Inflammatory macrophage treated with lipopolysaccharide for 4 hours (primary cell): ENCODE measurements at places on chromosomes 2 and 18.

- DNase-seq, result no peak
These were observed 354.0 kb downstream of the LRRTM1 start for GRCh38 chr2:79950526-79950925.

DNA sequence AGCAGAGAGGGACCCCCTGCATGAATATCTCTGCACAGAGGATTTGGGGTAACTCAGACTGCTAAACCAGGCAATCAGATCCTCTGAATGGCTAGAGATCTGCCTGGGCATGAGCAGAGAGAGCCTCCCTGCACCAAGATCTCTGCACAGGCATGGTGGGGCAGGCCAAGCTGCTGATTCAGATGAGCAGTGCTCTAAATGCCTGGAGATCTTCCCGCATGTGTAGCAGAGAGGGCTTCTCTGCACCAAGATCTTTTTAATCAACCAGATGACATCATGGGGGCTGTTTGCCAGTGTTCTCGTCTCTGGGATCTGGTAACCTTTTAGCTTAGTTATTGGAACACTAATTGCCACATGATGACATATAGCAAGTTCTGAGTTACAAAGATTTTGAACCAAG lies 301.3 kb upstream of the GALNT5 start:
- DNase-seq, result no peak

DNA sequence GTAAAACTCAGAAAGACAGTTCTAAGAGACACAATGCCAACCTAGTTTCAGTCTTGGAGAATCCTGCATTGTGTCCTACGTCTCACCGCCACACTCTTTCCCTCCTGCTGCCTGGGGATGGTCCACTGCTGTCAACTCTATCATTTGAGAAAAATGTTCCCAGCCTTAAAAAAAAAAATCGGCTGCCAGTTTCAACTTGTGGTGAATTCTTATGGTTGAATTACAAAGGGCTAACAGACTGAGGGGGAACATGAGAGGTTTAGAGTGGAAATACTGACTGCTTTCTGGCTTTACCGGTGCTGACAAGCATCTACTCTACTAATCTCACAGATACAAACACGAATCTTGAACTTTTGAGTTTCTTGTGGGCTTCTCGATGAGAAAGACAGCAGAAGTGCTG lies 74.0 kb downstream of the NAB1 start:
- no peak for DNase-seq

DNA sequence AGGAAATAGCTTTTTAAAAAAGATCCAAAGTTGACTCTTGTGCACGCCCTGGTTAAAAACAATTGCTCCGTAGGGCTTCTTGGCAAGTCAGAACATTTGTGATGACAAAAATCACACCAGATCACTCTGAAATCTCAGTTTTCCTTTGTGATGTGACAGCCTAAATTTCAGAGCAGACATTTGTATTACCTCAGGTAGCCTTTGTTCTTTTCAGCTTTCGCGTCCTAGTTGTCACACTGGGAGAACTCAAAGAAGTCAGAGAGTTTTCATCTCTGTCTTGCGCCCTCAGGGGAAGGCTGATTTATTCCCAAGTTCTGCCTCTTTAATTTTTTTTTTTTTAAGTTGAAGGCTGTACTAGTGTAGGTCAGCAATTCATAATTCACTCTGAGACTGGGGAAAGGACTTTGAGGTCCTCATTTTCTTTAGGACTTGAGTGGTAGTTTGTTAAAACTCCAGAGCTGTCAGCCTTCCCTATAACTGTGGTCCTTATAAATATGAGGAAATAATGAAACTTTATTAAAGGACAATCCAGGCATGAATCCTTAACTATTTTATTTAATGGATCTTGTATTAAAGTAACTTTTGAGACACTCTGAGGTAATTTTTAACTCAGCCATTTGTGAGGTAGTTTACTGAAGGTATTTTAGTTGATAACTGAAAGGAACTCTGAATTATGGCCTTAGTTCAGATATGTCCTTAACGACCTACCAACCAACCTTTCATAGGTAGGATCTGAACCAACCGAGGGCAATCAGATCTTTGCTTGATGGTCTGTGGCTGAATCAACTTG lies 525.1 kb upstream of the FAM98A start:
- no peak for DNase-seq

DNA sequence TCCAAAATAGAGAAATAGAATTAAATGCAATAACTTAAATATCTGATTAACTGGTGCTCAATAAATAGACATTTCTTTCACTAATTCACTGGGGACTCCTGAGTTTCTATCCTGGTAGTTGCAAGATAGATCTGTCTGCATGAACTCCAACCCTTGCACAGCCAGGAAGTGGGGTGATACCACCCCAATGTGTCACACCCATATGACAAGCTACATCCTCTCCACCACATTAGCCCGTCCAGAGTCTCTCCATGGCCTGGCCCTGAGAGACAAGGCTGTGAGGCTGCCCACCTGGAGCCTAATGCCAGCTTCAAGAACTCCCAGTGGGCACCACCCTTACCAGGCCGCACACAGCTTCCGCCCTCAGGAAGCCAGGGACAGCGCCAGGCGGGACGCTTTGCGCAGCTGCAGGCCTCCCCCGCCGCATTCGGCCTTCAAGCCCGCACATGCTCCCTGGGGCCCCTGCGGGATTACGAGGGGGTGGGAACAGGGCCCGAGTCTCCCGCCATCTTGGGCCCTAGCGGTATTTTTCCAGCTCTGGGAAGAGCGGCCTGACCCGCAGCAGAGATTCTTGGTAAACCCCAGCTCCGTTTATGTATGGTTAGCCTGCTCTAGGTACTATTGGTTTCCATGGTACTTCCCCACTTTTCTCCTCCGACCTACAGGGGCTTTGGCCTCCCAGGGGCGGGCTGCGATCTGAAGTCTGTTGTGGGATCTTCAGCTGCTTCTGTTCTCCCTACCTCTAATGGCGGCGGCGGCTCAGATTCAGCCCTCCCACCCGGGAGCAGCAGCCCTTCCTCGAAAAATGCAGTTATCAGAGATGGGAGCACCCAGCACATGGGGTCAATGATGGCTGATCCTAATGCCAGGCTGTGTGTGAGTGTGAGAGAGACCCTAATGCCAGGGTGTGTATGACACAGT lies at the start of gene TDRD15:
Gene TDRD15, plus strand, starts transcription at position 496 of the 921 bp plus-strand sequence. CDS start 13,500 bp downstream, outside the sequence.
- no peak for DNase-seq

GRCh38 chr2:241613017-241613780 lies 23.8 kb downstream of the THAP4 start:
- no peak for DNase-seq

DNA sequence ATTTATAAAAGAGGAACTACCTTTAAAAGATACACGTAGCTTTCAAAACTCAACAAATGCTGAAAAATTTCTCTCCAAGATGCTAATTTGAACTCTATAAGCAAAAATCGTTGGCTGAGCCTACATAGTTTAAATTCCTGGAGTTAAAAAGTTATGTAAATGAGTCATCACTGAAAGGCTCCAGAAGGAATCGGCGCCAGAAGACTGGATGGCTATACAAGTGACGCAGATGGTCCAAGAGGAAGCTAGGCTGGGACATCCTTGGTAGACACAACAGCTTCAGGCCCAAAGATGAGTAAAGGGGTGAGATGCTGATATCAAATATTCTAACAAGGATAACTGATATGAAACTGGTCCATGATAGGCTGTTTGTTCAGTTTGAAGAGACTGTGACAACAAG lies 22.8 kb upstream of the DNAH6 start:
- DNase-seq, result no peak

- no peak for DNase-seq
These were observed 863.4 kb upstream of the SOX11 start for GRCh38 chr2:4828682-4829374.

DNA sequence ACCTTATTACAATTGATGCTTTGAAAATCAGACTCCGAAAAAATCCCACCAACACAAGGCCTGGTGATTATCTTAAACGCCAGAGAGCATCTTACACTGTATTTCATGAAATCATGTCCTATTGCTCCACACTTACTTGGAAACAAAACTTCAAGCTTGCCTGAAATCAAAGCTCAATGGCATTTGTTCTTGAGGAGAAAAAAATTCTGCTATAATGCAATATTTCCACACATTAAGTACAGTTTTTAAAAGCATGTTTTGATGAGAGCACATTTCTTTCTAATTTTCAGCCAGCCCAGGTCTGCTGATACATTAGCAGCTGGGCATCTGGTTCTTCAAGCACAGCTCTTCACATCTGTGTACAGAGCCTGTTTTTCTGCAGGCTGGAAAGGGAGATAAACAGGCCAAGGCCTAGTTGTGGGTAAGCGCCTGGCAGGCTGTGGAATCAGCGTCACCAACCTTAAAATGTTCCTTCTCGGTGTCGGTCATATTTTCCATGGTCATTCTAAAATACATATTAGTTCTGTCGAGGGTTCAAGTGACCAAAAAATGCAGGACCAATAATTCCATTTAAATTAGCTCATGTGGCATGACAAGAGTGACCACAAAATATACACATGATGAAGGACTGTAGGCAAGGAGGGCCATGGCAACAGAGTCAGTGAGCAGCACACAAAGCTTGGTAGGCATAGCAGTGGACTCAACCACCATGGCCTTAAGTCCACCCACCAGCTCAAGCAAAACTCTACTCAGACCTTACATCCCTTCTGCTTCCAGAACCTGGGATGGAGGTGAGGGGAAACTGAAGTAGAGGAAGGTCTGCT lies 20.9 kb downstream of the SLC8A1 start:
- no peak for DNase-seq

GRCh38 chr2:217559084-217559483 lies 443.7 kb downstream of the TNS1 start:
- peak; percentile 17 for DNase-seq

DNA sequence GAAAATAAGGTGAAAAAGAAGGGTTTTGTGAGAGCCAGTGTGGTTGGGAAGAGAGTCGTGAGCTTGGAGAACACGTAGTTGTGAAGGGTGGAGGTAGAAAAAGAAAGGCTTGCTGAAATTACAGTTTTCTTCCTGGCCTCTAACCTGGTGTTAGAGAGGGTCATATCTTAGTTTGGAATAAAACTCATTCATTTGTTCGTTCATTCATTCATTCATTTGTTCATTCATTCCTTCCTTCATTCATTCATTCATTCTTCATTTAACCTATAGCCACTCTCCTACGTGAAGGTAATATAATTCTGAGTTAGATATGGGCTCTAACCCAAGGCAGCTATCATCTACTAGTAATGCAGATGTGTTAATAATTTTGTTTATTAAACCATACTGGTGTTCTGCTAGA lies 111.8 kb upstream of the ZNF521 start:
- no peak for DNase-seq

GRCh38 chr2:171703574-171704347 lies 16.5 kb downstream of the DYNC1I2 start:
- DNase-seq, result peak; percentile 15

DNA sequence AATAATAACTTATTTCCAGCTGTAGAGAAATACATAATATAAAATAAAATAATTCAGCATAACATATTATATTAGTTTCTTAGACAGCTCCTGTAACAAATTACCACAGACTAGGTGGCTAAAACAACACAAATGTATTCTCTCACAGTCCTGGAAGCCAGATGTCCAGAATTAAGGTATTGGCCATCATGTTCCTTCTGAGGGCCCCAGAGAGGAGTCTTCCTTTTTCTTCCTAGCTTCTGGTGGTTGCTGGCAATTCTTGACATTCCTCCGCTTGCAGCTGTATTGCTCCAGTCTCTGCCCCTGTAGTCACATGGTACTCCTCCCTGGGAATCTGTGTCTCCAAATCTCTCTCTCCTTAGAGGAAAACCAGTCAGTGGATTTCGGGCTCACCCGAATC lies 146.8 kb downstream of the RBM43 start:
- no peak for DNase-seq

DNA sequence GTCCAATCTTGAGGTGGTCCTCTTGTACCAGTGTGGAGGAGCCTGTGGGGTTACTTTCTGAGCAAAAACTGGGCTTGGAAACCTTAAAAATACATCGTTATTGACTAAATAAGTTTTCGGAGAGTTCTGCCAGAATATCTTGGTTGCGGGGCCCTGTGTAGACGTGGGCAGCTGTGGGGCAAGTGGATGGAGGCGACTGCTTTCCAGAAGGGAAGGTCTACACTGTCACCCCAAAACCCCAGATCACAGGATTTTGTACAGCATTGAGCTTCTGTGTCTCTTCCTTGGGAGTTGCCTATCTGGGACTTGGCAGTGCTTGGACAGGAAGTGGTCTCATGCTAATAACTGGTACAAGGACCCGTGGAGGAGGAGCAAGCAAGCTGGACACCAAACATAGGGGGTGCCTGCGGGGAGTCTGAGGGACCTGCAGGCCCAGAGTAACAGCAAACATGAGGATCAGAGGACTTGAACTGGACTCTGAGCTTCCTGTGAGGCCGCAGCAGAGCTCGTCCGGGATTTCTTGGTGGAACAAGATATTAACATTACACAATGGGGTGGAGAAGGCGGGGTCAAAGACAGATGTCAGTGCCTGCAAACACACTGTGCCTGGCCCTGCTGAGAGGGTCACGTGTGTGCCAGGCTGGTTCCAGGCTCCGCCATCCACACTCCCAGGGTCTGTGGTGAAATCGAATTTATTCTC lies 48.0 kb upstream of the CTLA4 start:
- DNase-seq, result no peak

GRCh38 chr2:174780191-174780840 lies 16.0 kb upstream of the CHRNA1 start:
- no peak for DNase-seq

- no peak for DNase-seq
These were observed 590.3 kb upstream of the CDH2 start for GRCh38 chr18:28767201-28767600.

- peak; percentile 68 for DNase-seq
These were observed 276 bp downstream of the NFE2L2 start for GRCh38 chr2:177264209-177264692.

- no peak for DNase-seq
These were observed 15.5 kb downstream of the TMEM177 start for GRCh38 chr2:119694470-119694844.

GRCh38 chr2:96832408-96832753 lies 11.4 kb downstream of the ANKRD23 start:
- no peak for DNase-seq

DNA sequence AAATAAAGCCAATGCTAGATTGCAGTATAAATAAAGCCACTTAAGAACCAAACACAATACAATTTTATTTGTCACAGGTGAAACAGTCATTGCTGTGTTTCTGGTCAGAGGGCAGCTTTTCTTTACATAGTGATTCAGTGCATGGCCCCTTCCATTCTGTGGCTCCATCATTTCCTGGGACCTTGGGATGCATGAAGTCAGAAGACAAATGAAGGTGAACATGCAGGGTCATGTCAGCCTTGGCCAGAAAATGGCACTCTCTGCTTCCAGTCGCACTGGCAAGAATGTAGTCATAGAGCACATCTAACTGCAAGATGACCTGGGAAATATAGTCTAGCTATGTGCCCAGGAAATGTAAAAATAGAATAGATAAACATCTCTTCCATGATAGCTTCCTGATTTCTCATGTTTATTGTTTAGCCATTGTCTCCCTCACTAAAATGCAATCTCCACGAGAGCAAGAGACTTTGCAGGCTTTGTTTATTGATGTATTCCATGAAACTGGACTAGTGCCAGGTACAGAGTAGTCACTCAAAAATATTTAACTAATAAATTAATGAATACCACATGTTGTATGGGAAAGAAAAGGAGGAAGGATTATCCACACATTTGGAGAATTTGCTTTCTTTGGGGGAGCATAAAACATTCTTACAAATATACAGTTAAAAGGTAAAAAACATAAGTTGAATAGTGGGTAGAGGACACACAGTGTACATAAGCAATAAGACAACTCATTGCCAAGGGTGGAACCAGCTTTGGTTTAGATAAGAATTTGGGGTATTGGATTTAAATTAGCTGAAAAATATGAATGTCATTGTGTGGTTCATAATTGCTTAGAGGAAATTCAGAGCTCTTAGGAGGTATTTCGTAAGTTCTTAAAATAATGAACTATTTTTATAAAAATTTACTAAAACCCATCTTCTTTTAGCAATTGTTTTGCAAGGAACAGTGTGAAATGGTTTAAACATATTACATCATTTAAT lies 343.8 kb downstream of the PID1 start:
- DNase-seq, result no peak

- DNase-seq, result no peak
These were observed 99.9 kb upstream of the SLC38A11 start for GRCh38 chr2:165055082-165055851.
